ENCODE measurements at places on chromosomes 3 and 15.

DNA sequence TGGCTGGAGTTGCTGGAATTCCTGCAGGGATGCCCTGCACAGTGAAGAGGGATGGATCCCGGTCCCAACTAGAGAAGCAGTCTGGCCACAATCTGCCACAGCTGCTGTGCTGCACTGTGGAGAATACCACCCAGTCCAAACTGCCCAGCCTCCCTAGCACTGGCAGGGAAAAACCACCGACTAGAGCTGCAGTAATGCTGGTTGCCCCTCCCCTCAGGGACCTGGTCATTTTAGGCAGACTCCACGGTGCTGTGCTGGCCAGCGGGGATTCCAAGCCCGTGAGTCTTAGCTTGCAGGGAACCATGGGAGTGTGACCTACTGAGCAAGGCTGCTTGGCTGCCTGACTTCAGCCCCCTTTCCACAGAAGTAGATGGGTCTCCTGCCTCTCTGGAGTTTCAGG, 478.0 kb upstream of the ATP11B start:
- DNase-seq: no peak

GRCh38 chr3:43181202-43181821, 75.4 kb upstream of the POMGNT2 start:
- DNase-seq: no peak

DNA sequence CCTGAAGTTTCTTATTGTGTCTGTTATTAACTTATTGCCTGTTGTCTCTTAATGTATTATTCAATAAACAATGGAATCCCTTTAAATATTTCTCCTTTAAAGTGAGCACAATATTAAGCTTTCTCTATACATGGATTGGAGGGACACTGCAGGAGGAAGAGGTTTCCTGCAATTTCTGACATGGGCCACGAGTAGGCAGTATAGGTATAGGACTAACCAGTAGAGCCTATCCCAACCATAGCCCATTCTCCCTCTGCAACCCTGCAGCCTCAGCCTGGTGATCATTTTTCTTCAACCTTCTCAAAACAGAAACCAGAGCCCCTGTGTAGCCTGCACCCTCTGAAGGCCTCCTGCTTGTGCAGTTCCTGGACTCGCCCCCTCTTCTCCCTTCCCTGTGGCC, 124.8 kb downstream of the NEK10 start:
- DNase-seq: no peak

DNA sequence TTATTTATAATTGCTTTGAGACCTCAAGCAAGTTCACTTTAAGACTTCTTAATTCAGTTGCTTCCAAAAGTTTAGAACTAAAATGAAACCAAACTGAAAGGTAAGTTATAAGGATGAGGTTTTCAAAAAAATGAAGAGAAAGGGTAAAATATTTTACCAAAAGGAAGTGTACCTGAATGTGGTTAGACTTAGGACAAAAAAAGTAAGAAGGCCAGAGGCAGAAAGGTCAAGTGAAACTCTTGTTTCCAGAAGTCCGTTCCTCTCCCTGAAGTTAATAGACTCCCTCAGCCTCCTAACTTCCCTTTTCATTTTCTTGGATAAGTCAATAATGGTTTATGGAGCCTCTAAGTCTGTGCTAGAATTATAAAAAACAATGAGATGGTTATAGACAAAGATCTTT, 16.6 kb downstream of the BTLA start:
- no peak for DNase-seq

DNA sequence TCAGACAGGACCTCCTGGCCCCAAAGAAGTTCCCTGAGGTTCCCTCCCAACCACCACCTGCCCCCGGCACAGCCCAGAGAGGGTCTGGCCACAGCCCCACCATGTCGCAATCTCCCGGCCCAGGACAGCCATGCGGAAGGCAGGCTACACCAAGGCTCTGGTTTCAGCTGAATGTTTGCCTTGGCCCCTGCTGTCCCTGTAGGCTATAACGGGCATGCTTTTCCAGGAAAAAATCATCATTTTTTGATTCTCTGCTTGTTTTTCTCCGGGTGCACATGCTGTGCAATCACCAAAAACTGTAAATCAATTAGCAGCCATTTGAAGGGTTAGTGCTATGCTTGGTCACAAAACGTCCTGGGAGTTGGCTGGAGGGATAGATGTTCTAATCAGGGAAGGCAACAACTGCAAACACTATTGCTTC, 142.7 kb upstream of the IGF1R start:
- DNase-seq: no peak

- no peak for DNase-seq
These were observed 70.0 kb downstream of the NLGN1 start for GRCh38 chr3:173467501-173467900.

Data from stimulated activated CD8-positive, alpha-beta memory T cell treated with anti-CD3 and anti-CD28 coated beads, Interleukin-4, amount 100 ng/mL, for 1 hour (primary cell).